ENCODE measurements at places on chromosomes 12 and 14. TPM values are rescaled to one million over a fixed set of nuclear protein-coding genes. Genes with fewer than 3 reads are reported as not detected.

Gene IL31
- not detected for total RNA-seq

Gene CLEC2B
- 0.36 TPM for total RNA-seq

Gene NTF3
- 8.7 TPM for total RNA-seq

Gene GZMB
- not detected for total RNA-seq

Gene INHBE
- total RNA-seq = 0.34 TPM

Data from HFFc6 (cell line).